ENCODE measurements at places on chromosomes 11 and 22.

DNA sequence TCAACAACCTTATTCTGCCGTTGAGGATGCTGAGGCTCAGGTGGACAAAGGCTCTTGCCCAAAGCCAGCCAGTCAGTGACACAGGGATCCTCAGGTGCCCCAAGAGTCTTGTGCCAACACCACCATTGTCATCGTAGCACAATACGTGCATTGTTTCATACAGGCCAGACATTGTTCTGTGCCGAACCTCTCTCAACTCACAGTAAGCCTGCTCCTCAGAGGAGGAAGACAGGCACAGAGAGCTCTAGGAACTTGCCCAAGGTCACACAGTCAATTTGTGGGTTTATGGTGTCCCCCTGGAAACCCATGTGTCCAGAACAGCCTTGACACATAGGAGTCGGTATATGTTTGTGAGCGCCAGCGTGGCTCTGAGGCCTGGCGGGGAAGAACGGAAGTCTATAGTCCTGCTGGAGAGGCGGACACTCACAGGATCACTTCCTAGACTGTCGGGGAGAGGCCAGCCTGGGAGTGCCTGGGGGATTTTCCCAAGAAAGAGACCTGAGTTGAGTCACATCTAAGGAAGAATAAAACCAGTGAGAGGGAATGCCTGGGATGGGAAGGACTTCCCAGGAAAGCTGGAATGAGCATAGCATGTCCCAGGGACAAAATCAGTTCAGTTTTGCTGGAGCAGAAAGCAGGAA, 20.2 kb downstream of the LIF start:
- no peak for DNase-seq

DNA sequence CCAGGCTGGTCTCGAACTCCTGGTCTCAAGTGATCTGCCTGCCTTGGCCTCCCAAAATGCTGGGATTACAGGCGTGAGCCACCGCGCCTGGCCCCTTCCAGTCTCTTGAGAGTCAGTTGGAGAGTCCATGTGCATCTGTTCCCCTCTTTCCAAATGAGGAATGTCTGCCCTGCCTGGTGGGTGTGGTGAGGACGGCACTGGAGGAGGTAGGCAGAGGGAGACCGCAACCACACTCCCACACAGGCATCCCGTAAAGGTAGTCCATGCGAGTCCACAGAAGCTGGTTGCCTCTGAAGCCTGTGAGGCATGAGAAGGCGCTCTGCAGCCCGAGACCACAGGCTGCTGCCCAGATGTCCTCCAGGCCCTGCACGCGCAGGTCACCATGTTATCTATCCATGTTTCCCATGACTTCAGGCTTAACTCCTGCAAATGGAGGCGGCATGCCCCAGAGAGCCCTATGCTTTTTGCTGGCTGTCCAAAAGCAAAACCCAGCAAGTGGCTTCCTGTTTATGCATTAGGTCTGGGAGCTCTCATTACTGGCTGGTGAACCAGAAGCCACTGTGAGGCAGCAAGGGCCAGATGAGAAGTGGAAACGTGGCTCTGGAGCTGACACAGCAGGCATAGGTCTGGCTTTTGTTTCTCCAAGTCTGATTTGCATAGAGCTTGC, 43.4 kb downstream of the GRIK4 start:
- DNase-seq, result peak; percentile 37

DNA sequence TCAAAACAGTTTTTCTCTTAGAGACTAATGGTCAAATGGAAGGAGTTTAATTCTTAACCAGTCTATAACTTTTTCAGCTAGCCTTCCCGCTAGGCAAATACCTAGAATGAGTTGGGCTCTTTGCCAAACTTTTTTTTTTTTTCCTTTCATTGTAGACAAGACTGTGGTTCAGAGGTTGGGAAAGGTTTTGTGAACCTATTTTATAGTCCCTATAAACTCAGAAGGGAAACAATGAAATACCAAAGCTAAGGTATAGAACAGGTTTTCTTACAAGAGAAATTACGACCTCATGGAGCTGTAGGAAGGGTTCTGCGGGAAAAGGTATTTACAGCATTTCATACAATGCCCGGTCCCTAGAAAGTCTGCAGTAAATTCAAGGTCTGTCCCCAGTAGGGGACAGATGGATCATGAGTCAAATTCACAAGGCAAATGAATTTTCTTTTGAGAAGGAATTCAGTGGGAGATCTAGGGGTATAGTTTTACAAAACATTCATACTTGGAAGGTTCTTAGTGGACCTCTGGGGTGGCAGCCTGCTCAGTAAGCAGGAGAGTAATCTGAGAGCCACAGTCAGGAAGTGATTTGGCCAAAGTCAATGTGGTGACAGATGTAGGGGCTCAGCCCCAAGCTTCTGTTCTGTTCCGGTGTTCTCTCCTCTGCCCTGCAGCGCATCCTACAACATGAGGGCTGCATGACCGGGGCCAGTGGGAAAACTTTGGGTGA, 146.8 kb downstream of the DBX1 start:
- DNase-seq, result no peak

DNA sequence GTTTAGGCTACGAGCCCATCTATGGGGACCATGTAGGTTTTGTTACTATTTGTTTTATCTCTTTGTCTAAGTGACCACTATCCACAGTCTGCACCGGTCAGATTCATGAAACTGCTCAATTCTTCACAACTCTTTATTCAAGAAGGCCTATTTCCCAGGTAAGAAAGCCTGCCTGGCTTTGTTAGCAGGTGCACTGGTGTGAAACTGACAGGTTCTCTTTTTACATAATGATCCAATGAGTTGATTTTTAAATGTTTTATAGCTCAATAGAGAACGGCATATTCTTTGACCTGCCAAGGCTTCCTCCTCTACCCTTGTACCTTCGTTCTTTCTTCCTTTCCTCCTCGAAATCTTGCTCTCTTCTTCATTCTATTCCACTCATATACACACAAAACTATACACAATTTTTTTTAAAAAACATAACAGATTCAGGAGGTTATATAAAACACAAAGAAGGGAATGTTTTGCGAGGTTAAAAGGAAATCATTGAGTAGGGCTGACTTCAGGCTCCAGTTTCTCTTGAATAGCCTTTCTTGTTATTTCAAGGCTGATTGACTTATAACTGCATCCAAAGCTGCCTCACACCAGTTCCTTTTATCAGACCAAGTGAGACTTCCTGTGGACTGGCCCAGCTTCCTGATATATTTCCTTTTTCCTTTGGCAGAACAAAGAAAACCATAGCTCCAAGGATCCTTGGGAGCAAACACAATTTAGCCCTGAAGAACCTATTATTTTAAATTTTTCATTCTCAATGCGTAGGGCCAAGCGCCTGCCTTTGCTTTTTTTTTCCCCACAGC, 11.4 kb downstream of the FLI1 start:
- no peak for DNase-seq

- DNase-seq, result no peak
These were observed 284 bp downstream of the CCS start for GRCh38 chr11:66593303-66593635.

Data from Ammon's horn (tissue), 1 donor.